Type B pancreatic cell (in vitro differentiated cells): ENCODE measurements at places on chromosomes 5 and 9. TPM values are rescaled to one million over a fixed set of nuclear protein-coding genes. Genes with fewer than 3 reads are reported as not detected.

The PLPPR1 gene
- total RNA-seq = 3.2 and 6.2 TPM in 2 replicates

DNA sequence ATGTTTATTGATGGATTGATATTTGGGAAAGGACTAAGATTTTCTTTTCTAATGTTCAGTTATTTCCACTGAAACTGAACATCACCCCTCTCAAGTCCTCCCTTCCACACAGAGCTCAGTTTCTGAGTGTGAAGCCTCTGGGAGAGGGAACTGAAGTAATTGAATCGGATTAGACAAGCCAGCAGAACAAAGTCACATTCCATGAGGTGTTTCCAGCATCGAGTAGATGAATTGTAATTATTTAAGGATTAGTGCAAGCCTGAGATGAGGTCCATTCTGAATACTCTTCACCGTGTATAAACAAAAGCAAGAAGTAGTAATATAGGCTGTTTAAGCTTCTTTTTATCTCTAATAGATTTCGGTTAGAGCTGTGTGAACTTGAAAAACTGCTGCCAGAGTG is 2060.5 kb downstream of the MAT2B start:
- no peaks in the 10 kb centered on the region for H3K36me3 ChIP-seq
- H3K4me1 ChIP-seq = no peaks in the 10 kb centered on the region
- H3K27me3 ChIP-seq = no peaks in the 10 kb centered on the region
- DNase-seq = no peak

GRCh38 chr5:133508331-133508730 is 104.0 kb downstream of the FSTL4 start:
- no peak for DNase-seq
- no peak overlapping the region for H3K27ac ChIP-seq
- no peaks in the 10 kb centered on the region for H3K27me3 ChIP-seq
- H3K4me1 ChIP-seq = peaks cover 20% of the 10 kb centered on the region
- no peaks in the 10 kb centered on the region for H3K36me3 ChIP-seq

The DND1 gene
- 1.6 and 2.6 TPM in 2 replicates for total RNA-seq

GRCh38 chr9:12133416-12133815 is 559.8 kb upstream of the TYRP1 start:
- H3K27ac ChIP-seq = no peak overlapping the region
- no peak overlapping the region for H3K4me3 ChIP-seq
- no peaks in the 10 kb centered on the region for H3K27me3 ChIP-seq
- H3K36me3 ChIP-seq = no peaks in the 10 kb centered on the region
- DNase-seq = no peak
- H3K4me1 ChIP-seq = no peaks in the 10 kb centered on the region

DNA sequence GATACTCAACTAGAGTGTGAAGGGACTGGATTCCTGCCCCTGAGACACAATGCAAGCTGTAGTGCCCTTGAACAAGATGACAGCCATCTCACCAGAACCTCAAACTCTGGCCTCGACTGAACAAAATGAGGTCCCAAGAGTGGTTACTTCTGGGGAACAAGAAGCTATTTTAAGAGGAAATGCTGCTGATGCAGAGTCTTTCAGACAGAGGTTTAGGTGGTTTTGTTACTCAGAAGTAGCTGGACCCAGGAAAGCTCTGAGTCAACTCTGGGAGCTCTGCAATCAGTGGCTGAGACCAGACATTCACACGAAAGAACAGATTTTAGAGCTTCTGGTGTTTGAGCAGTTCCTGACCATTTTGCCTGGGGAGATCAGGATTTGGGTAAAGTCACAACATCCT is 2.4 kb downstream of the ZNF483 start:
- DNase-seq = no peak
- H3K27me3 ChIP-seq = peaks cover 12% of the 10 kb centered on the region
- peaks cover 10% of the 10 kb centered on the region for H3K4me1 ChIP-seq
- peaks cover 13% of the 10 kb centered on the region for H3K36me3 ChIP-seq
- no peak overlapping the region for H3K4me3 ChIP-seq

The CANX gene
- total RNA-seq = 597 and 598 TPM in 2 replicates

DNA sequence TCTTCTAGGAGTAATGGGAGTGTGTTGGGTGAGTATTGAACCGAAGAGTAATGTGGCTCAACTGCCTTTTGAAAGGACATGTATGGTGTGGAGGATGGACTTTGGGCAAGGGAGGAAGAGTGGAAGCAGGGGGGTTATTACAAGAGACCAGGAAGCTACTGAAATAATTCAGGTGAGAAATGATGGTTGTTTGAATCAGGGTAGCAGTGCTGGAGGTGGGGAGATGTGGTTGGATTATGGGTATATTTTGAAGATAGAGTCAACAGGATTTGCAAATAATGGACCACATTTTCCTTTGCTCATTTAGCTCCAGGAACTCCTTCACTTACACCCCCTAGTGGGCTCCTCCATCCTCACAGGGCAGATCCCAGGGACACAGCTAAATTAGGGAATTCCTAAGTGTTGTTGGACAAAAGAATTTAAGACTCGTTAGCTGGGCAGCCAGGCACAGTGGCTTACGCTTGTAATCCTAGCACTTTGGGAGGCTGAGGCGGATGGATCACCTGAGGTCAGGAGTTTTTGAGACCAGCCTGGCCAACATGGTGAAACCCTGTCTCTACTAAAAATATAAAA is 1.2 kb upstream of the SLC4A9 start:
- no peak for DNase-seq
- H3K4me3 ChIP-seq = no peak overlapping the region
- peaks cover 16% of the 10 kb centered on the region for H3K27me3 ChIP-seq
- H3K27ac ChIP-seq = peak overlapping the region; percentile 21
- H3K36me3 ChIP-seq = no peaks in the 10 kb centered on the region

The OSMR gene
- total RNA-seq = 1.3 and 1.6 TPM in 2 replicates

DNA sequence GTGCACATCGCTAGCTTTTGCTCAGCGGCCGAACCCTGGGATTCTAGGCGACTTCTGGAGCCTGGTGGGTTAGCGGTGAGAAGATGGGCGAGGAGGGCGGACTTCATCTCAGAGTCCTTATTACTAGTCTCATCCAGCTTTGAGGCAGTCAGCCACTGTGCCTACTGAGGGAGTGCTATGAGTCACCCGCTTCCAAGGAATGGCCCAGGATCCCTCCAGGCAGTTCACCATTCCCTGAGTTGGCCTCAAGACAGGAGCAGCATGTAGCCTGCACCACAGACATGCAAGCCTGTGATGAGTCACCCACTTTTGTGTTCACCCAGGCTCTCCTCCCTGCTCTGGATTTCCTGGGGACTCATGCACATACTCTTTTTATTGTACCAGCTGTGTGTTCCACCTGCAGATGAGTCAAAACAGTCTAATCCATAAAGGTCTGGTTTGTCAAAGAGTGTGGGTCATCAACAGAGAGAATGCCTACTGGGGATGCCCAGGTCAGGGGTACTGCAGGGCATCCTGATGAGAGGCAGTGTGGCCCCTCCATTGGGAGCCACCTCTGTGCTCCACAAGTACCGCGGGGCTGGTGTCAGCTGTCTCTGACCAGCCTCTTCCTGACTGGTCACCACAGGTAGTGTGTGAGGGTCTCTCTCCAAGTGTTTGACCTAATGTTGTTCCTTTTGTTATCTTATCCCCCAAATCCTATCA is 20.2 kb downstream of the SLC22A5 start:
- H3K27me3 ChIP-seq = no peaks in the 10 kb centered on the region
- H3K4me1 ChIP-seq = peaks cover 51% of the 10 kb centered on the region
- peak; percentile 42 for DNase-seq
- peak overlapping the region; percentile 97 for H3K27ac ChIP-seq
- H3K4me3 ChIP-seq = no peak overlapping the region

DNA sequence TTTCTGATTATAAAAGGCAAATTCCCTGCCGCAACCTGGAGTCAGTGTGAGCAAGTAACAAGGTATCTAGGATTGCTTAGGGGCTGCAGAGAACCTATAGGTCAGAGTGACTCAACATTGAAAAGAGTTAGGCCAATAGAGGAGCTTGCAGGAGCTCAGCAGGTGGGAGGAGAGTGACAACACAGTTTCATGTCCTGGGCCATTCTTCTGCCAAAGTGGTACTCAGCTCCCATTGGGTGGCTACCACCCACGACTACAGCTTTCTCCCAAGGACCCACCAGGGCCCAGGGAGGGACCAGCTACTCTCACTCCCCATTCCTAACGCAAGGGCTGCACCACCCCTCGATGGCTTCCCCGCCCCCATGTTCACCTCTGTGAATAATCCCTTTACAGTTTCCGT is 86.7 kb upstream of the SPATA31C2 start:
- peaks cover 8% of the 10 kb centered on the region for H3K4me1 ChIP-seq
- H3K27me3 ChIP-seq = no peaks in the 10 kb centered on the region
- H3K4me3 ChIP-seq = no peak overlapping the region
- DNase-seq = no peak

DNA sequence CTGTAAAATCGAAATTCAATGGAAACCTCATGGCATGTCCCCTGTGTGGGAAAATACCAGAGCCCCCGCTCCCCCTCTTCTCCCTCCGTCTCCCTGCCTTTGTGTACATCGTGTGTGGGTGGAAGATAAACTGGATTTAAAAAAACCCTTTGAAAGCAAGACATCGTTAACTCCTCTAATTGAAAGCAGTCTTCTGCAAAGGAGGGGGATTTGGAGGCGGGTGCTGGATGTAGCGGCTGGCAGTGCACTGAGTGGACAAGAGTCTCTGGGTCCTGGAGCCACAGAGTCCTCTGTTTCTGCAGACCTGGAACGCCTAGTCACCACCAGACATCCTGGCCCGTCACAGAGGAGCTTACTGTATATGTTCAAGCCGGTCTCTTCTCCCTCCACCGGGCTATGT is 169.4 kb downstream of the PAPPA start:
- H3K27me3 ChIP-seq = peaks cover 6% of the 10 kb centered on the region
- H3K36me3 ChIP-seq = no peaks in the 10 kb centered on the region
- DNase-seq = no peak
- peaks cover 63% of the 10 kb centered on the region for H3K4me1 ChIP-seq

The TXNDC8 gene
- total RNA-seq = not detected in 2 replicates

GRCh38 chr5:125422342-125422741 is 675.9 kb upstream of the ZNF608 start:
- no peak overlapping the region for H3K27ac ChIP-seq
- H3K4me3 ChIP-seq = no peak overlapping the region
- H3K27me3 ChIP-seq = peaks cover 15% of the 10 kb centered on the region
- no peak for DNase-seq
- peaks cover 23% of the 10 kb centered on the region for H3K4me1 ChIP-seq
- no peaks in the 10 kb centered on the region for H3K36me3 ChIP-seq

GRCh38 chr5:134125039-134126015 is 10.8 kb downstream of the TCF7 start:
- H3K27ac ChIP-seq = no peak overlapping the region
- DNase-seq = no peak
- no peaks in the 10 kb centered on the region for H3K27me3 ChIP-seq

GRCh38 chr5:68504306-68504705 is 288.8 kb downstream of the PIK3R1 start:
- DNase-seq = no peak
- no peaks in the 10 kb centered on the region for H3K27me3 ChIP-seq
- H3K4me3 ChIP-seq = no peak overlapping the region
- peaks cover 22% of the 10 kb centered on the region for H3K4me1 ChIP-seq
- H3K27ac ChIP-seq = no peak overlapping the region

The PROP1 gene
- total RNA-seq = not detected in 2 replicates

- peaks cover 19% of the 10 kb centered on the region for H3K4me1 ChIP-seq
- DNase-seq = no peak
- H3K4me3 ChIP-seq = no peak overlapping the region
- H3K36me3 ChIP-seq = no peaks in the 10 kb centered on the region
- no peak overlapping the region for H3K27ac ChIP-seq
These were observed 67.8 kb upstream of the HSPB3 start for GRCh38 chr5:54387659-54388232.

The TAF11L10 gene
- total RNA-seq = not detected in 2 replicates

The UBE2QL1 gene
- total RNA-seq = 5.6 and 6.9 TPM in 2 replicates

- no peak overlapping the region for H3K4me3 ChIP-seq
- H3K36me3 ChIP-seq = no peaks in the 10 kb centered on the region
- peaks cover 12% of the 10 kb centered on the region for H3K4me1 ChIP-seq
- no peak overlapping the region for H3K27ac ChIP-seq
- no peaks in the 10 kb centered on the region for H3K27me3 ChIP-seq
These were observed 90.9 kb downstream of the SV2C start for GRCh38 chr5:76174101-76174500.

DNA sequence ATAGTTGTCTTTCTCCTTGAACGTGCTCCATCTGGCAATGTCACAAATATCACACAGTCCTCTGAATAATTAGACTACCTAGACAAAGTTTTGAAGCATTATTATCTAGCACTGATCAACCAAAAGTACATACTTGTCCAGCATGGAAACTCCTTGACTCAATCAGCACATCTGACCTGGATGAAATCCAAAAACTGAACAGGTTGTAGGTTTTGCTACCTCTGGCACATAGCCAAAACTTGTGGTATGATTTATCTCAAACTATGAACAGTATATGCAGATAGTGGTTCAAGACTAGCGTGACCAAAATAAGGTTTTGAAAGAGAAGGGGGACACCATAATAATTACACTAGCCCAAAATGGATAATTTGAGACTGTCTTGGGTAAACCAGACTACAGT is 158.1 kb downstream of the ARRDC3 start:
- no peaks in the 10 kb centered on the region for H3K27me3 ChIP-seq
- H3K27ac ChIP-seq = no peak overlapping the region
- H3K4me1 ChIP-seq = no peaks in the 10 kb centered on the region
